IPS DF 6.9 (cell line): ENCODE measurements at places on chromosomes 11 and 22.

DNA sequence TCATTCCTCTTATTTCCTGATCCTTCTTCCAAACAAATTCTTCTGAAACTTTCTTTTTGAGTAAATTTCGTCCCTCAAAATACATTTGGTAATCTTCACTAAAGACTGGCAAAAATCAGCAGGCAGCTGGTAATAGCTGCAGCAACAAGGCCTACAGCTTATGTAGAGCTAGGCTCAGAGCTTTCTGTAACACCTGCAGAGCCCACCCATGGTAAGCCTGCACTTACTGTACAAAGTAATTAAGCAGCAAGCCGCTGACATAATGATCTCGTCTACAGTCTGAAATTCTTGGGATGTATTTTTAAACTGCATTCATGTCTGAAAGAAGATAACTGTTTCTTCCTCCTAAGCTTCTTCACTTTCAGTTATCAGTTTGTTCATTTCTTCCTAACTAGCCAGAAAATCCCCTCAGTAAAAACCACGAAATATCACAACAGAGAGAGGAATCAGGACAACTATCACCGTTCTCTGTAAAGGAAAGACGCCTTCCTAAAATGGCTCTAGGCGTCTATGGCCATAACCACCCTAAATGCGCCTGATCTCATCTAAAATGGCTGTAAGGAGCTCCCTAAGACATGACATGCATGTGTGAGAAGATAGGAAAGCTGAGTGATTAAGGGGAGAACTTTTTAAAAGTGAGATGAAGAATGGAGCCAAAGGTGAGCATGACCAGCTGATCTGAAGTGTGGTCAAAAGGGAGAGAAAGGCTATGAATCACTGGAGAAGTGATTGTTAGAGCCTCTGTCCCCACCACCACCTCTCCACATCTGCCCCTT lies 56.2 kb downstream of the DENND5A start:
- no peak for DNase-seq

GRCh38 chr11:135027461-135027860 lies 615.4 kb upstream of the B3GAT1 start:
- DNase-seq, result peak; percentile 52

GRCh38 chr11:72758304-72758689 lies 6.1 kb upstream of the ARAP1 start:
- no peak for DNase-seq

DNA sequence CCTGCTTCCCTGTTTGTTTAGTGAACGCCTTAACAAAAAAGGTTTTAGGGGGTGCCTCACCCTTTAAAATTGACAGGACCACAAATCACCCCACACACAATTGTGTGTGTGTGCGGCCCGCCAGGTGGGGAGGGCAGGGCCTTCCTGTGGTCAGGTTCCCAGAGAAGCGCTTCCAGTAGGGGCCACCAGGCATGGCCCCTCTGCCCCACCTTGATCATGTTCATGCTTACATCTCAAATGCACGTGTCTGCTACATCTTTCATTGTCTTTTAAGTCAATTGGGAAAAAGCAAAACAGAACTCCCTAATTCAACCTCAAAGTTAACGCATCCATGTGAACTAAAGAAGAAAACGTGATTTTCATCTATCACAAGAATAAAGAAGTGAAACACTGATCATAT lies 1335.3 kb downstream of the TBC1D22A start:
- no peak for DNase-seq

- DNase-seq, result no peak
Observed at GRCh38 chr22:30318799-30319419, 7.8 kb downstream of the TBC1D10A start.

DNA sequence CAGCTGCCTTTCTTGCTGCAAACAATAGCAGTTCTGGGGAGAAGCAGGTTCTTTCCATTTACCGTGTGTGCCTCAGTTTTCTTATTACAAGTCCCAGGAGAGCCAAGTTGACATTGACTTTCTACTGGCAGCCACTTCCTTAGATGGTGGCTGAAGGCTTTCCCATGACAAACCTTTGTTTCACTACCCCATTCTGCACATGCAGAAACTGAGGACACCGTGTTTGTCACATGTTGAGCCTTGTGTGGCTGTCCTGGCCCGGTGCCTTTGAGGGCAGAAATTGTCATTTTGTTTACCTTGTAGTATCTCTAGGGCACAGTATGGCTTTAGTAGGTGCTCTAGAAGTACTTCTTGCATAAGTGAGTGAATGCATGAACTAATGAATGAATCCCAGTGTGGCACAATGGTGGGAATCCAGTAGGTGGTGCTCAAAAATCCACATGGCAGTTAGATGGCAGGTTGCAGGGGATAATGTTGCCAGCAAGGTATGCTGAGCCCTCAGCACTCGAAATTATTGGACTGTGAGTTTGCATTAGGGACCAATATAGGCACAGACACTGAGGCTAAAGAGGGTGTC lies 101.6 kb downstream of the CSNK2A3 start:
- no peak for DNase-seq

DNA sequence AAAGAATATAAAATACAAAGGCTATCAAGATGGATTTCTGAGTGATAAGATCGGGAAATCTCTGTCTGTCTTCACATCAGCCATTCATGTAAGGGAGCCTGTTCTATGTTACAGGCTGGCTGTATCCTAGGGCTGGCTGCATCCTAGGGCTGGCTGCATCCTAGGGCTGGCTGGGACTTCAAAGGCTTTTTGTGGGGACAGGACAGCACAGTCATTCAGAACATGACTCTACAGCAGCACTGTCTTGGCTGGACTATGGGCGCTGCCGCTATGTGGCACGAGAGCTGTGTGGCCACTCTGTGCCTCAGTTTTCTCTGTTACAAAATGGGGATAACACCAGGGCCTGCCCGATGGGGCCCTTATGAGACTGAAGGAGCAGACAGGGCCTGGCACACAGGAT lies 10.2 kb downstream of the ADAMTS8 start:
- no peak for DNase-seq

GRCh38 chr11:62472063-62472884 lies 53.4 kb downstream of the SCGB1A1 start:
- DNase-seq, result no peak

- no peak for DNase-seq
Observed at GRCh38 chr11:1335811-1336761, 26.7 kb upstream of the TOLLIP start.

DNA sequence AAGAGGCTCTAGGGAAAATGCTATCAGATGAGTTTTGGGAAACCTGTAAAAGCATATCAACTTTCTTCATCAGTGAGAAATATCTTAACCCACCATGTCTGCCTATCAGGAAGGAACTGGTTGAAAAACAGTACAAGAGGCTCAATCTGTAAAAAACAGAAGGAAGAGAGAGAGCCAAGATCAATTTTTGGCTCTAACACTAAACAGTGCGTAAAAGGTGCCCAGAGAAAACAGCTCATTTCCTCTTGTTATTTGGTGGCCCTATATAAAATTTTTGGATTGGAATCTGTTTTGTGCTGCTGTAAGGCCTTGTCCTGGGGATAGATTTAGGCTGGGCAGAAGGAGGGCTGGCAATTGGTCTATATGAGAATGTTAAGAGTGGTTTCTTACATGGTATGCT lies 12.1 kb downstream of the MS4A2 start:
- DNase-seq, result no peak

- DNase-seq, result peak; percentile 35
Observed at GRCh38 chr11:11010624-11011127, 152.8 kb upstream of the ZBED5 start.

GRCh38 chr11:120032766-120033390 lies 105.0 kb downstream of the TRIM29 start:
- DNase-seq, result no peak

DNA sequence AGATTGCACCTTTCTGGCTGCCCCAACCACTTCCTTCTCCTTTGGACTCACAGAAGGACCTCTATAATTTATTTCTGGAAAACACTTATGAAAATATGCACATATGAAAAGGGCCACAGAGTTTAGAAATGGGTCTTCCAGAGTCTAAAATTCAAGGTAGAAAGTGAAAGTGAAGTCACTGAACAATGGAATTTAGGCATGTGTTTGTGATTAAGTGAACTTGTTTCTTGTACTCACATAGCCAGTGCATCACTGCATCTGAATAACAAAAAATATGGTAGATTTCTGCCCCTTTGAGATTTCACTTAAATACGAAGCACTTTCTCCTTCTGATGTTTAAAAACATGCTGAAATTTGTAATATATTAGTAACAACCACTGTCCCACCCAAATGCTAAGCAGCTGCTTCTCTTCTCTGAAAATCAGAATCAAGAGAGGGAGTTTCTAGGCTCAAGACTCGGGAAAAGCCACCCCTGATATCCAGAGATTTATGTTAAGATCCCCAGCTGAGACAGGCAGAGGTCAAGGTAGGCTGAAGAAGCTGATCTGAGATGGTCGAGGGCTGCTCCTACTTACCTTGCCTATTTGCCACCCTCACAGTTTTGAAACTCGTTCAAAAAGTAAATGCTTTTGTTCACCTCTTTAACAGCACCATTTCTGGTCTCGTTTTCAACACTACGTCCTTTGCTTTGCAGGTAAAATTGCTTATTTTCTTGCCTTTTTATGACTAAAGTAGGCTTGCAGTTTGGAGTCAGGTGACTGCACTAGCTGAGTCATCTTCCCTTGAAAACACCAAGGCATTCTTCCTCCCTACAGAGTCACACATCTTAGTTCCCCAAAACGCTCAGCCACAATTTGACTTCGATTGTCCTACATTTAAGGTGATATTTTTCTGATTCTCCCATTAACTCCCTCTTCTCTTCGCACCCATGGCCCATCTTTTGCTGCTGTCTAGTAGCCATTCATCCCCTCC lies at the start of gene XKR3:
XKR3 (minus strand) TSS at position 696 of the 972 bp plus-strand sequence. CDS start 17,338 bp downstream, outside the sequence.
- DNase-seq, result no peak

GRCh38 chr11:100545970-100546369 lies 141.1 kb upstream of the ARHGAP42 start:
- DNase-seq, result no peak

GRCh38 chr11:121964591-121964990 lies 151.4 kb downstream of the BLID start:
- DNase-seq, result no peak

- peak; percentile 61 for DNase-seq
Observed at GRCh38 chr11:94734563-94735275, 33.4 kb upstream of the AMOTL1 start.

DNA sequence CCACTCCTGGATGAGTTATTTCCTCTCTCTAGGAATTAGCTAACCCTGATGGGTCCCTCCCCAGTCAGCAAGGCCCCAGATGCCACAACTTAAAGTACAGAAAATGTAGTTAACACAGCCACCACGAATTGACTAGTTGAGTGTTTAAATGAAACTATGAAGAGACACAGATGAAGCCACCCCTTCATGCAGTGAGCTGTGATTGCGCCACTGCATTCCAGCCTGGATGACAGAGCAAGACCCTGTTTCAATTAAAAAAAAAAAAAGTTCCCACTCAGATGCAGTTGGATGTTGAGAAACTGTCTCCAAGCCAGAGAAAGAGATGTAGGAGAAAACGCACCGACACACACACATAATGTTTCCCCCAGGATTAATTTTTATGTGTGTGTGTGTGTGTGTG lies 53.3 kb downstream of the SCN3B start:
- DNase-seq, result no peak

DNA sequence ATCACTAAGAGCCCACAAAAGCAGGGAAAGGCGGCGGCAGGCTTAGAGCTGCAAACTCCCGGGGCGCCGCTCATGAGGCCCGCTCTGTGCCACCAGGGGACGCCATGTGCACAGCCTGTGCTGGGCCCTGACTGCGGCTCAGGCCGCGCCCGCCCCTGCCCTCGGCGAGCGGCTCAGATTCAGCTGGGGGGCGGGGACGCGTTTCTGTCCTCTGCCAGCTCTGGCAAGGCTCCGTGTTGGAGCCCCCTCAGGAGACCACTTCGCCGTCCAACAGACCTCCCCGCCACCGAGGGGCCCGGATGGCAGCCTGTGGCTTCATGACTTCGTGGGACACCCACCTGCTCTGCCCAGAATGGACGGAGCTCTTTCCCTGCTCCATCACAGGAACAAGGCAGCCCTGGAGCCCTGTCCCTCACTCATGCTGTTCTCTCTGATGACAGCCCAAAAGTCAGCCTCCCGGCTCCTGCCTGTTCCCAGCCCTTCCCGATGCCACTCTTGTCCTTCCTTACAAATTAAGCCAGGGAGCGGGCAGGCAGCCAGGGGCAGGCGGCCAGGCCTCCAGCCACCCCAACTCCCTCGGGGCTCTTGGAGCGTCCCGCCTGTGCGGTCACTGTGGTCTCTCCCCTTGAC lies 69.1 kb downstream of the NAT10 start:
- DNase-seq, result no peak

GRCh38 chr11:35029979-35030682 lies 108.8 kb upstream of the CD44 start:
- DNase-seq, result no peak

GRCh38 chr11:130817330-130817944 lies 98.8 kb downstream of the SNX19 start:
- DNase-seq, result no peak

DNA sequence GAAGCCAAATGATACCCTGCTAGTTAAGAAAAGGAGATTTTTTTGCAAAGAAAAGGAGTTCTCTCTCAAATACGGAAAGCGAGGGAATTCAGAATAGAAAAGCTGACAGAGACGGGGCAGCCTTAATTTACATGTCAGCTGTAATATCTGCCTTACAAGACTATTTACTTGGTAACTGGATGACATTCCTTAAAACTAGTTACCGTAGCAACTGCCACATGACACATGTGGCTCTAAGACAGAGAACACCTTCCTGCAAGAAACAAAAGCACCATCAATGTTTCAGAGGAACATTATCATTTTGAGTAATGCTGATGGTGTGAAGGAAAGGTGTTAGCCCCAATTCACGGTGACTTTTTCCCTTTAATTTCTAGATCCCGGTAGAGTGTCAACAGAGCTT lies 222.1 kb downstream of the LRRC4C start:
- no peak for DNase-seq
